RPMI8226 (cell line): ENCODE measurements at places on chromosomes 16 and 17.
A peak's percentile ranks its signal among the peaks of the same experiment; 100 is the strongest.

- no peak for DNase-seq
These were observed 2.6 kb upstream of the ATP2A3 start for GRCh38 chr17:3966720-3967363.

DNA sequence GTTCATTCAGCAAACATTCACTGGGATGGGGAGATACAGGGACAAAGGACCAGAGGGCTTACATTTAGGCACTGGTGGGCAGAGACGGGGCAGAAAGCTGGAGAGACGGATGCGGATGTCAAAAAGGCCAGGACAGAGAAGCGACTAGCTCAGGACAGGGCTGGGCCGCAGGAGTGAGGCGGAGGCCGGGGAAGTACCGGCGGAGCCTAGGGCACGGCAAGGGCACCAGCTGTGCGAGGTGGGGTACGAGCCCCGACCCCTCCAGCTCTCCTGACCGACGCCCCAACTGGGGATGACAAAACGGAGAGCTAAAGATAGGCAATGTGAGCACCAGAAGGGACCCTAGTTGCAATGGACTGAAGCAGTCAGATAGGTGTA is 3.9 kb upstream of the SGCA start:
- no peak for DNase-seq

- DNase-seq, result no peak
These were observed 1.4 kb downstream of the STAT5A start for GRCh38 chr17:42289611-42290181.

DNA sequence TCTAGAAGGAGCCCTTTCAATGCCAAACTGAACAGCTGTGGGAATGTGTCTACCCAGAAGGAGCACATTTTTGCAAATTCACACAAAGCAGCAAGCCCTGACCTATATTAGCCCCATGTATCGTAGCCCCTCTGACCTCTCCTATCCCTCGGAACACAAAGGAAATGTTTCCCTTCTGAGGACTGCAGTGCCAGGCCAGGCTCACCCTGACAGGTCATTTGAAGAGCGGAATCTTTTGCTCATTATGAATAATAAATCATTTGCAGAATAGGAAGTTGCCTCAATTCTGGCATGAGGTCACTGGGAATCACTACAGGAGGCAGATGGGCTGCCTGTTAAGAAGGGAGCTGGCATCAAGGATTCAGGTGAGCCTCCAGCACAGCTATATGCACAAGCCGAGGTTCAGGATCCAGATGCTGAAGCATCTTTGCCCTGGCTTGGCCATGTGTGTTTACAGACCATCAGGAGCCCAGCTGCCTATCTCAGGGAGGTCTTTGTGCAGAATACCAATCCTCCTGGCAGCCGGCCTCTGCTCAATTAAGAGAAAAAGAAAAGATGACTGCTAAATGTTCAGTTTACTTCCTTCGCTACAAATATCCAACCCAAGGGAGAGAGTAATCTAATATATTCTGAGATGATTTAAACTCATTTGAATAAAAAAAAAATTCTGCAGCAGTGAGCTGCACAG is 119.4 kb downstream of the USP31 start:
- no peak for DNase-seq

- no peak for DNase-seq
These were observed 27.8 kb upstream of the INTS2 start for GRCh38 chr17:61955619-61956018.

DNA sequence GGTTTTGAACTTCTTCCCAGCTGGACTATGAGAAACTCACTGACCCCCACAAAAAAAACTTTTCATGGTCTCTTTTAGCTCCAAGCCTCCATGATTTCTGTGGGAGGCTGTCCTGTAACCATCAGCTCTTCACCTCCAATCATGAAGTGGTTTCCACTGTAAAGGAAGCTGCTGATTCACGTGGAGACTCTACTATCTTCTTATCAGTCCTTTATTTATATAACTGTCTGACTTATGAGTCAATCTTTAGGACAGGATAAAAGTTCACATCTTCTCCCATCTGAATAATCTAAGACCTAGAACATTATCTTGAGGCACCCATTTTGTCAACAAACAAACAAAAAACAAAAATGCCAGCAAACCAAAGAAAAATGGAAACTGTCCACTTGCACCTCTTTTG is 409.9 kb downstream of the SLC39A11 start:
- DNase-seq, result no peak

GRCh38 chr17:27631411-27631760 is 398 bp downstream of the LGALS9 start:
- DNase-seq, result peak; percentile 21

- no peak for DNase-seq
These were observed 15.8 kb upstream of the MYO15B start for GRCh38 chr17:75571885-75572215.

- no peak for DNase-seq
These were observed 29.9 kb downstream of the PIK3R6 start for GRCh38 chr17:8837563-8838075.

- DNase-seq, result no peak
These were observed 31.2 kb downstream of the LYRM9 start for GRCh38 chr17:27862004-27862403.

DNA sequence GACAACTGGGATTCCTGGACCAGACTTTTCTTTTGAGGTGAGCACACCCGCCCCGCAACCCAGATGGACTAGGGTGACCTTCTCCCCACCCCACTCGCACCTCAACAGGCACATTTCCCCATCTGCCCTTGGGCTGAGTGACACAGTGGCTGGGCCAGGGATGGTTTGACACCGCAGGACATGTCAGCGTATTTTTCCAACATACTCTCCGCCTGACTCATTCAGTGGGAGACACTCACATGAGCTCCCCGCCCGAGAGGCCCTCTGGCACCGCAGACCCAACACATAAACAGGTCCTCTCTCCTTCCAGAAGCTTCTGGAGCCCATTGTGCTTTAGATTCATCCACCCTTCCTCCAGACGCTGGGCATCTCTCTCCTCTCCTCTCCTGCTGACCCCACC is 69.4 kb downstream of the ZDHHC7 start:
- no peak for DNase-seq

DNA sequence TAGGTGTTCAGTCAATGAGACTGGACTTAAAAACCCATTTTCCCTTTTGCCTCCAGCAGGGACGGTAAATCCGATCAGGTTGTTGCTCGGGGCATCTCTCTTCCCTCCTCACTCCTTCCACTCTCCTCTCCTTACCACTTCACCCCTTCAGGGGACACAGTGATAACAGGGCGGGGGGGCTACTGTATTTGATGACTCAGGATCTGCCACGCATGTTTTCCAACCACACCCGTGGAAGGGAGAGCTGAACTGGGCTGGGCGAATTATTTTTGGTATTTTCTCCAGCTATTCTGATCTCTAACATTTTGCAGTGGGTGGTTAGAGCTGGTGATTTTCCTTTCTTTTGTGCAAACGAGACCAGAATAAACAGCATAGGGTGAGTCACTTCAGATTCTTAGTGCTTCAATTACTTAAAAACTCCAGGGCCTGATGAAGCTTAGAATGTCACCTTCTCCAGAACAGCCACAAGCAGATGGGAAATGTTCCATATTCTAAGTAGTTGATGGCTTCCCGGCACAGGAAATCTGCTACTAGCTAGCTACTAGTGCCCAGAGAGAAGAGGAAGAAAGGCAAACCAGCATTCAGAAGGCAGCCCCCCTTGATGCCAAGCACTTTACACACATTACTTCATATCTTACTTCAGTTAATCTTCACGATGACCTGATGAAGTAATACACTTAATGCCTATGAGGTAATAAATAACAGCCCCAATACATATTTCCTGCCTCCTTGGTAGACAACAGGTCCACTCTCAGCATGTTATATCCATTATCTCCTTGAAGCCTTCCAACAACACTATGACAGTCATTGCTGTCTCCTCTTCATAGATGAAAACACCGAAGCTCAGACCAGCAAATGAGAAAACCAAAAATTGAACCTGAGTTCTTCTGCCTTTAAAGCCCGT is 74.1 kb downstream of the ASIC2 start:
- no peak for DNase-seq

DNA sequence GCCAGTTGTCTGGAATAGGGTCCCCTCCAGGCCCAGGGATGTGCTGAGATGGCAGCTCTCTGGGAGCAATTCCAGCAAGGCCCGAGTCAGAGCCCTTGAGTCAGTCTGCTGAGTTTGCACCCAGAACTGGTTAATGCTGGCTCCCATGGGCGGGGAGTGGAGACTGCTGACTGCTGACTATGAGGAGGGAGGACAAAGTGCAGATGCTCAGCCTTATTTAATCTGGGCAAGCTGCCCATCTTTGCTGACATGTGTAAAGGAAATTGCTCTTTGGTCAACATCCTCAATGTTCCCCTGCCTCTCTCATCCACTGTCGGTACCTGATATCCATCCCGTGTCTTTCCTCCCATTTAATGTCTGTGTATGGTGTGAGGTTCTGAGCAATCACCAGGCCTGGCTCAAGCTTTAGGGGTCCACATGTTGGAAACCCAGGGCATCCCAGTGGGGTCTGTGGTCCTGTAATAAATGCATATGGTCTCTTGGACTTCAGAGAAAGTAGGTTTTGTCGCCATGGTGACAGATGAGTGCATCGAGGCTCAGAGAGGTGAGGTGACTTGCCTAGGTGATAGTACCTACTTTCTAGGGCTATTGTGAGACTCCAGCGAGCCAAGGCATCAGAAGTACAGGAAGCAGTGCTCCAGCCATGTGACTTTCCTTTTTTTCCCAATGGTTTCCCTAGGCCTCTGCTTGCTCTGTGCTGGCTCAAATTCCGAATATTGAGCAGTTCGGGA is 20.0 kb upstream of the RNF135 start:
- DNase-seq, result peak; percentile 98

DNA sequence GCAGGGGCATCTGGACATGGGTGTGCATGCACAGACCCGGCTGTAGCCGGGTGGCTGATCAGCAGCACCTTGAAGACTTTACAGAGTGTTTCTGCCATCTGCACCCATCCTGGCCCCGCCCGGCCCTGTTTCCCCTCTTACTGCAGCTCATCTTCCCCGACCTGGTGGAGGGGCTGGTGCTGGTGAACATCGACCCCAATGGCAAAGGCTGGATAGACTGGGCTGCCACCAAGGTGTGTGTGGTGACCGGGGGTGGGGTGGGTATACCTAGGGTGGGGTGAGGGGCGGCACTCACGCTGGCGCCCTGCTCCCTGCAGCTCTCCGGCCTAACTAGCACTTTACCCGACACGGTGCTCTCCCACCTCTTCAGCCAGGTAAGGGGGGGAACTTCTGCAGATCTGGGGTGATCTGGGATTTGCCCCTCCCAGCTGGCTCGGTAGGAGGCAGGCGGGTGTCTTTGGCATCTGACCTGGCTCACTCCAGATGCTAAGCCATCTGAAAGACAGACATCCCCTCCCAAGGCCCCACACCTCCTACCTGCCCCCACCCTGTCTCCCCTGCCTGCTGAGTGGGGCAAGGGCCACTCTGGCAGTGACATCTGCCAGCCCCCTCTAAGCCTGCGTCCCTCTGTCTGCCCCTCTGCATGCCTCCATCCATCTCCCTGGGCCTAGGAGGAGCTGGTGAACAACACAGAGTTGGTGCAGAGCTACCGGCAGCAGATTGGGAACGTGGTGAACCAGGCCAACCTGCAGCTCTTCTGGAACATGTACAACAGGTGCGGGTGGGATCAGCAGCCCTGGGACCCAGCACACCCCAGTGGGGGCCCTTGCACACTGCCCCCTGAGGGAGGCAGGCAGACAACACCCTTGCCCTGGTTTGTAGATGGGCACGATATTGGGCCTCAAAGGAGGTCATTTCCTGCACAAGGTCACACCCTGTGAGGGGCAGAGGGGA is 6.6 kb downstream of the NDRG4 start:
- no peak for DNase-seq

GRCh38 chr16:6229186-6229585 is 1103.5 kb upstream of the RBFOX1 start:
- DNase-seq, result no peak

DNA sequence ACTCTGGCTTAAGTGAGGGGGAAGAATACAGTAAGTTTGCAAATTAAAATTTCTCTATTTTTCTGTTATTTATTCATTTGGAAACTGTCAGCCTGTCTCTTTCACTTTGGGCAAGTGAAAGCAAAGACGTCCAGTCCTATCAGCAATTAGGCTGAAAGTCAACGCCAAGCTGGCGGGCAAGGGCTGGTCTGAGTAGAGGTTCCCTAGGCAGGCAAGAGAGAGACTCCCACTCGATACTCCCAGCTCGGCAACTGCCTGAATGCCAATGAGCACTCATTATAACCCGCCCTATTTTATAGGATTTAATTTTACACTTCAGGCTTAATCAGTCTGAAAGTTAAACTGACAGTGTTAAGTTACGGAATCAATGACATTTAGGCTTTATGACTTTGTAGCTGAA is 14.3 kb upstream of the SLC38A8 start:
- DNase-seq, result no peak

DNA sequence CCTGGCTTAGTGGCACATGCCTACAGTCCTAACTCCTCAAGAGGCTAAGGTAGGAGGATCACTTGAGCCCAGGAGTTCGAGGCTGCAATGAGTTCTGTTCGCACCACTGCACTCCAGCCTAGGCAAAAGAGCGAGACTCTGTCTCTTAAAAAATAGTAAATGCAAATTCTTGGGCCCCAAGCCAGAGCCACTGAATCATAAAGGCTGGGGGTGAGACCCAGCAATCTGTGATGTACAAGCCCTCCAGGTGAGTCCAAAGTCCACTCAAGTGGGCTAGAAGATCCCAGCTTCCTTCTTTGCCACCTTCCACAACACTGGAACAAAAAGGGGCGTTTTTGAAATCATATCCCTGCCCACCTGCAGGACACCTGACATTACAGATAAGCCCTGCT is 16.9 kb downstream of the TRIM25 start:
- no peak for DNase-seq

GRCh38 chr17:75640556-75641119 is 7.4 kb downstream of the SMIM5 start:
- DNase-seq, result no peak

DNA sequence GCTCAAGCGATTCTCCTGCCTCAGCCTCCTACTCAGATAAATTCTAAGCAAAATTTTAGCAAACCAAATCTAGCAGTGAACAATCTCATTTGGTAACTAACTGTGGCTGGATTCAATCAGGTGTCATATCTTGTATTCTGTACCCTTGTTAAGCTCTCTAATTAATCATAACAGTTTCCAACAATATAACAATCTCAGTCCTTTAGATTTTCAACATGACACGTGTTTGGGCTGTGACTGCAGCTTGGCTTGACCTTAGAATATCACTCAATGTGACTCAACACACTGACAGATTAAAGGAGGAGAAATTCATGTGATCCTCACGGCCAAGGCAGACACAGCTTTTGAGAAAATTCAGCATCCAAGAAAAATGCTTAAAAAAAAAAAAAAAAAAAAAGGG is 133.6 kb downstream of the BANP start:
- no peak for DNase-seq

DNA sequence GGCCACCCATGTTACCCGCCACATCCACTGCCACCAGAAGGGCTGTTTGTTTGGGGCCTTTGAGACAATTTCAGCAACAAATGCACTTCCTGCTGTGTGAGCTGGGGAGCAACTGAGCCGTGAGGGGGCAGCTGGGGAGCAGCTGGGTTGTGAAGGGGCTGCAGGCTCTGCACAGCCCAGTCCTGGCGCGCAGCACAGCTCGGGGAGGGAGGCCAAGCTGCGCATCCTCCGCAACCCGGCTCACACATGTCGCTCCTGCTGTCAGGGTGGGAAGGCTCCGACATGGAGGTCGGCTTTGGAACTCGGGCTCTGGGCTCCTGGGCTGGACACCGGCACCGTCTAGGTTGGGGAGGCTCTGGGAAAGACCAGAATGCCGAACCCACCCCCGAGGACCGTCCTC is 53.6 kb downstream of the CBFA2T3 start:
- DNase-seq, result no peak

GRCh38 chr16:89396156-89396555 is 94.2 kb downstream of the ANKRD11 start:
- no peak for DNase-seq
